ENCODE measurements at places on chromosomes 7 and 10. TPM values are rescaled to one million over a fixed set of nuclear protein-coding genes. Genes with fewer than 3 reads are reported as not detected.
A peak's percentile ranks its signal among the peaks of the same experiment; 100 is the strongest.

EFCAB10 gene
- not detected for total RNA-seq

TMEM196 gene
- total RNA-seq: not detected

SPRN gene
- under 0.01 TPM for total RNA-seq

GRCh38 chr10:74167443-74167842 lies 16.4 kb downstream of the ADK start:
- DNase-seq: no peak

- peak; percentile 59 for DNase-seq
Observed at GRCh38 chr7:17640730-17641377, 299.4 kb downstream of the SNX13 start.

DNA sequence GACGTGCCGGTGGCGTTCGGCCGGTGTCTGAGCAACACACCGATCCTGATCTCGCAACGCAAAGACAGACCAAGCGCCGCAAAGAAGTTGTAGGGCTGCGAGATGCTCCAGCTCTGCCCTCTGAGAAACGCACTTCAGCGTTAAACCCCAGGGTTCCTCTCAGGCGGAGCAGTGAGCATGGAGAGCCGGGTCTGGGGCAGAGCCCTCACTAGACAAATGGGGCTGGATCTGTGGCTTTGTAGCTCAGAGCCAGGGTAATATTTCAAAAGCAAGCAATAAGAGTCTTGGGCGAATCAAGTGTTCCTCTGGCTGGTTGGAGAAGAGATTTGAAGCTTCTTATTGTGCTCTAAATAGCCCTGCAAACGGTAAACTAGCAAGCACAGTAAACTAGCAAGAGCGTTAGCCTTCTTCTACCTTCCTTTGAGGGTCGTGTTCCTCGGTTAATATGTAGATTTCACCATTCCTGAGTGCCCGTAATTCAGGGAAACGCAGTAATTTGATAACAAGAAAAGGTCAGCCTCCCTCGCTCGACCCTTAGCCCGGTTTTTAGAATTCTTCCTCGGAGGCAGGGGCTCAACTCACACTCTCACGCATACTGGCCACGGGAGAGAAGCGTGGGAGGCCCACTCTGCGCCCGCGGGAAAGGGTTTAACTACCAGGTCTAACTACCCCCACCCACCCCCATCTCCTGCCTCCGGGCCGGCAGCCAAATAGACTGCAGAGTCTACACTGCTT lies 6.7 kb downstream of the SKAP2 start:
- peak; percentile 33 for DNase-seq

DNA sequence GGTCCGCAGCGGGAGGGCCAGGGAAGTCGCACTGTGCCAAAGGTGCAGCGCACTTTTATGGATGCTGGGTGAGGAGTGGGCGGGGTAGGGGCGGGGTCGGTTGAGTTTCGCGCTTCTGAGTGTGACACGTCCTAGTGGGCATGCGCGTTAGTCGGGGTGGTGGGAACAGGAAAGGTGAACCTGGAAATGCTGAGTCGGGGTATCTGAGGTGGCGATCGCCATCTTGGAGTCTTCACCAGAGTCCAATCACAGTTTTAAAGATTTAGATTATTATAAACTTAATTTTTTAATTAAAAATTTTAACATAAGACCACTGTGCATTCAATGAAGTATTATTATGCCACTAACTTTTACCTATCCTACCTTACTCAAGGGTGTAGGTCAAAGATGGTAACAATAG lies 45.7 kb downstream of the ZNF138 start:
- DNase-seq: no peak

DNA sequence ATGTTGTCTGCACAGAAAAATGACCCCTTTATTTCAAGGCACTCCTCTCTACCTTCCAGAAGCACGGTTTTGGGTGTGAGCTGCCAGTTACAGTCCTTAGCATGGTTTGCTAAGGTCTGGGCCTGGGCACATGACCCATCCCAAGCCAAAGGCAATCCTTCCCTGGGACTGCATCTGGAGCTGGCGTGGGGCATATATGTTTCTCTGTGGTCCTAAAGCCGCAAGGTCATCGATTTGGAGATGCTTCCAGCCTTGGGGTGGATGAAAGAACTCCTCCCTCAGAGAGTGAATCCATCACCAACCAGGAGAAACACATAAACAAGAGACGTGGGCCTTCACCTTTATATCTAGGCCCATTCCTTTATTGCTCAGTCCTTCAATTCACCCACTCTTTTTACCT lies 50.1 kb upstream of the IGFBP3 start:
- DNase-seq: no peak
